Fibroblast of skin of back (primary cell): ENCODE measurements at places on chromosomes 6 and 20.

DNA sequence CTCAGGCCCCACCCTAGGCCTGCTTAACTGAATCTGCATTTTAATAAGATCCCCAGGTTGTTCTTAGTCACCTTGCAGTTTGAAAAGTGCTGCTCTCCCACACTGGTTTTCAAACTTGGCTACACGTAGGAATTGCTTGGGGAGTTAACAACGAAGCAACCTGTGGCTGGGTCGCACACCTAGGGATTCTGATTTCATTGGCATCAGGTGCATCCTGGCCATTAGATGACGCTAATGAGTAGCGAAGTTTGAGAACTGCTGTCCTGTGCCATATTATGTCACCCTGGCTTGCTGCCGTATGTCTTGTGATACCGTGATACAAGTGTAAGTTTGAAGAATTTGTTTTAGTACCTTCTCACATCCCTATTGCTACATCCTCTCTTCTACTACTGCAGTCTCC, 28.2 kb upstream of the FUCA2 start:
- no peak for DNase-seq

DNA sequence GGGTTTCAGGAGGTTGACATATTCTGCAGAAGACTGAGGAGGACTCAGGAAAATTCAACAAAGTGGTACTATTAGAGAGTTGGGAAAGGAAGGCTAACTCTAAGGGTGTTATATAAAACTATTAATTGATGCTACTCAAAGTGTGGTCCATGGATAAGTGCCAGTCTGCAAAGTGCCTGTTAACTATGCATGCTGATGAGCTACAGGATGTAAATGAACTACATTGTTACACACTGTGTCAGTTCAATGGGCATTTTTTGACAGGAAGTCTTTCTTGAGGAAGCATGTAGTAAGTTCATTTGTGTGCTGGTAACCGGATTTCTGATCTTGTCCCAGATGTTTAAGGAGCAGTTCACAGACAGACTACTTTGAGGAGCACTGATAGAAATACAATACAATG, 75.6 kb downstream of the KLHL32 start:
- DNase-seq: no peak

- DNase-seq: peak; percentile 24
Observed at GRCh38 chr6:126176282-126176681, 163.6 kb upstream of the CENPW start.

DNA sequence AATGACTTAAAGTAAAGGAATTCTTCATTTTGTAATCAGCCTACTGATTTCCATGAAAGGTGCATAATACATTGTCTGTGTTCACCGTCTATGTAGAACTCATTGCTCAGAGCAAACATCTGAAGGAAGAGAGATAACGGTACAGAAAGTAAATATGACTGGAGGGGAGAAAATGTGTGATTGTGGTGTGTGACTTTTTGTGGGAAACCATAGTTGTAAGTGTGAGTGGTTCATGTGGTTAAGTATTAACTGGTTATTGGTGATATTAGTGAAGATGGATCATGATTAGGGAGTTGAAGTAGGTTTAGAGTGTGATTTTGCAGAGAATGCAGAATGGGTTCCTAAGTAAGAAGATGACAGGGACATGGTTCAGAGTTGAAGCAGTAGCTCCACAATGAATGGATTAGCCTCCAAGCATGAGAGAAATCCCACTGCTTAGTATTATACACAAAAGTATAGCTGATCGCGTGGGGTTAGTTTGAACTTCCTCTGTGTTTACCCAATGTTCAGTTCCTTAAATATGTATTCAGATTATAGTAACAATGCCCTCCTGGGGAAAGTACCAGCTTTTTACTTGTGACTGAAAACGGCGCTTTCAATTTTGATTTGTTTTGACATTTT, 368.9 kb downstream of the UTRN start:
- DNase-seq: no peak

GRCh38 chr6:66291905-66292304, 584.9 kb upstream of the EYS start:
- DNase-seq: peak; percentile 1

DNA sequence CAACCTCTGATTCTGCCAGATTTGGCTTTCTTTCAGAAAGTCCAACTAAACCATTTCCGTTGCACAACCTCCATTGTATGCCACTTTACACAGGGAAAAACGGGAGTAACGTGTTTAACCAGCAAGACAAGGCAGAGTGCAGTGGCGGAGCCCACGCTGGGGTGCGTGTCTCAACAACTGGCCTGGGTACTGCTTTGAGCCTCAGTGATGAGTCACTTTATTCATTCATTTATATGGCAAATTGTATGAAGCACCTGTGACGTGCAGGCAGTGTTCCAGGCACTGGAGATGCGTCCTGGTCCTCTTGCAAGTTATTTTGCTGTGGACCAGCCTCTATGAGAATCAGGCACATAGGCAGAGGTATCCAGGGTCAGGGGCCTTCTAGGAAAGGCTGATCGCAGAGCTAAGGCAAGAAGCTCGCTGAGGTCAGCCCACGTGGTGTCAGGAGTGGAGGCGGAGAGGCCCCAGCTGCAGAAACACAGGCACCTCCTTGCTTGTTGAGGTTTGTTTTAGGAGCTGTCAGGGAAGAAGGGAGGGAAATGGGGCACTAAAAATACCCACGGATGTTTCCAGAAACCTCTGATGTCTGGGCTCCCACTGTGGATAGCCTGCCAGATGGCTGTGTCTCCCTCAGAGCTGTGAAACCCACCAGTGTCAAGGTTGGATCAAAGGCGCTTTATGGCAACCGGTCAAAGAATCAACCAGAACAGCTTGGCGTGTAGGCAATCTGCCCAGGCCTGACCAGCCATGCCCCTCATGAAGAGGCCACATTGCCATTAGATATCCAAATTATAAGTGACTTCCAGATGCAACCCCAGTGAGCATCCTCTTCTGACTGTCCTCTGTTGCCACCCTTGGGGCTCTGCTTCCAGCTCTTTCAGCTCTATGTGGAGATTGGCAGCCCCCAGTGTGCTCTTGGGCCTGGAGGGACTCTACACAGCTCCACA, 157.2 kb downstream of the CD83 start:
- no peak for DNase-seq

DNA sequence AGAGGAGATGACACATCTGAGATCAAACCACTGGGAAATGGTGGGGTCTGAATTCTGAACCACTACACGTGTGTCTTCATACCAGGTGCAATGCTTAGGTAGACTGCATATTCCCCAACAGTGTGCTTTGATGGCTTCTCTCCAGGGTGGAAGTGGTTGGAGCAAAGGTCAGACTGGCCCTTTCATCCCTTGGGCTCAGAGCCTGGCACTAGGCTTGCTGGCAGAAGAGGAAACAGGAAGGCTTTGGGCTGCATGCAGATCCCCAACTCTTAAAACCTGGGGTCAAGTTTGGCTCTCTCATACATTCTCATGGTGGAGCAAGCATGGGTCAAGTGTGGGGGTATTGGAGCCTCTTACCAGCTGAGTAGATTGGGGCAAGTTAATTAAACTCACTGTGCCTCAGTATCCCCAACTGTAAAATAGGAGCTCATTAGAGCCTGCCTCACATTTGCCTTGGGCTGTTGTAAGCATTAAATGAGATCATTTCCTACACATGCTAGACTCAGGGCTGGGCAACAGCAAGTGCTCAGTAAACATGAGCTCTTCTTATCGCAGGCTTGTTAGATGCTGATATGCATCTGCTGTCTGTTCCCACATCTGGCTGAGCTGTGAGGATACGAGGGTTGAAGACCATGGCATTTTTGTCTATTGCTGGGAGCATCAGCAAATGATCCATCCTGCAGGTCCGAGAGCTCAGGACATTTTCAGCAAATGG, 51.6 kb upstream of the FAM83D start:
- DNase-seq: no peak

DNA sequence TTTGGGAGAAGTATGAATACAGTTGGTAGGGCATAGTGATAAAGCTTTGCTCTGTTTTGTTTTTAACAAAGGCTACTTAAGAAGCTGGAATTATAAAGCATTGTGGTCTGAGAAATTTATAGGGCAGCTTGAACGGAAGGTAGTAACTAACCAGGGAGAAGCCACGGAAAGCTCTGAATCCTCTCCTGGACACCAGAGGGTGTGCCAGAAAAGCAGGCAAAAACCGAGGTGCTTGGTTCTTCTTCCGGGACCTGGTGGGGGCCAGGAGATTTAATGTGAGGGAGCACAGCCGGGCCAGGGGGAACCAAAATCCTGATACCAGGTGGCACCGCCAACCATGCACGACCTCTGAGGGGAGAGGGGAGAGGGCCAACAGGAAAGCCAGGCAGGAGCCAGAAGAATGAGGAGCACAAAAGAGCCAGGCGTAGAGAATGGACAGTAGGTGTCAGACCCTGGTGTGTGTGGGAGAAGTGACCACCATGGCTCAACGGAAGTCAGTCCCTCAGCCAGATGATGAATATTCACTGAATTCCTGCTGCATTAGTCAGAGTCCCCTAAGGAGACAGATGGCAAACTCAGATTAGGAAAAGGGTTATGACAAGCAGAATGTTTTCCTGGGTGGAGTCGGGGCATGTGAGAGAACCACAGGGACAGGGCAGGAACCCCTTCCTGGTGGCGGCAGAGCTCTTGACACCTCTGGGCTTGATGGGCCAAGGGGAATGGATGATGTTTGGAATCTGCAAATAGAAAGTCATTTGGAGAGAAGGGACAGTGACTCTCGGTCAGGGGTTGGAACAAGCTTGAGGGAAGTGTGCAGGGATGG, 262.3 kb downstream of the ZNF217 start:
- DNase-seq: peak; percentile 92

DNA sequence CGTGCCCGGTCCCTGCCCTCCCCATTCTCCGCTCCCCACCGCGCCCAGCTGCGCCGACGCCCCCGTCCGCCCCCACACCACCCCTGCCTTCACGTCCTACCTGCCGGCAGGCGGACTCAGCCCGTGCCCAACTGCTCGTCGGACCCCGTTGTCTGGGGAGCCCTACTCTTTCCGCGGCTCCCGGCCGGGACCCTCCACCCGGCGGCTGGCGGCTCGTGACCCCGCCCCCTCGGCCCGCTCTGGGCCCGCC, at the start of gene SERAC1:
TSS of gene SERAC1 (minus strand) at position 223 of the 250 bp plus-strand sequence. CDS start 9,899 bp downstream, outside the sequence.
- DNase-seq: no peak

GRCh38 chr20:4866429-4866828, 134.9 kb downstream of the SLC23A2 start:
- no peak for DNase-seq

GRCh38 chr20:14407336-14407735, 69.9 kb upstream of the FLRT3 start:
- no peak for DNase-seq

DNA sequence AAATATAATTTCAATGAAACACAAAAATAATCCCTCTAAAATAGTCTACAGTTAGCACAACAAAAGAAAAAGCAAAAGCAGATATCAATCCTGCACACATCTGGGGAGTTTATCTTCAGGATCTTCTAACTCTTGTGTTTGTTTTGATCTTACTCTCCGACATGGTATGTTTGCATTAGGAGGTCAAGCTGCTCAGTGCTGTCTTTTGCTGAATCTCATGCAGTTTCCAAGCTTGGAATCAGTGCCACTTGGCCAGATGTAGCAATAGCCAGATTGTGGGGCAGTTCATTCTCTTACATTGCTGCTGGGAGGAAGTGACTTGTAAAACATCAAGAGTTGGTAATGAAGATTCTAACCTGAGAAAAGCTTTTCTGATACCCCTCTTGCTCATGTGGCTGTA, 29.5 kb downstream of the RIOK1 start:
- DNase-seq: no peak

DNA sequence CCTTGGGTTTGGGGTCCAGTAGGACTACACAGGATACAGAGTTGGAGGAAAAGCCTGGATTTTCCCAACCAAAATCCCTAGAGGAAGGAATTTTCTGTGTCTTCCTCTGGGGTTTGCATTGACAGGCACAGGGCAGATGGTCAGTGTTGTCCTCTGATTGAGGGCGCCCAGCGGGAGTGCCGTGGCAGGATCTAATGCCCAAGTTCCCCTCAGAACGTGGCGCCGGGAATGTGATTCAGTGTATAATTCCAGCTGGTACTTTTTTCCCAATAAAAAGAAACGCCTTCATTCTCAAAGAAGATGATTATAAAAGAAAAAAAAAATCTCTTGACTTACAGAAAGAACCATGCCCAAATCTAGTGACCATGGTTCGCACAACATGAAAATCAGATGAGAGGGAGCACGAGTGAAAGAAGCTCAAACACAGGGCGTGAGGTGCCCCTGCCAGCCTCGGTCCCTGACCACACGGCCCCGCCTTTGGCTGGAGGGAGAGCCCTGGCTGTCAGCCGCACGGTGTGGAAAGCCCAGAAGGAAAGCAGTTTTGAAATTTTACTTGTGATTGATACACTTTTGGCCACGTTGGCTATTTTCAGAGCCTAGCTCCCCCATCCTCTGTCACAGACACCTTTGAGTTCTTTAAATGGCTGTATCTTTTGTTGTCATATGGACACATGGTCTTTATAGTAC, 31.6 kb downstream of the VEGFA start:
- DNase-seq: no peak

DNA sequence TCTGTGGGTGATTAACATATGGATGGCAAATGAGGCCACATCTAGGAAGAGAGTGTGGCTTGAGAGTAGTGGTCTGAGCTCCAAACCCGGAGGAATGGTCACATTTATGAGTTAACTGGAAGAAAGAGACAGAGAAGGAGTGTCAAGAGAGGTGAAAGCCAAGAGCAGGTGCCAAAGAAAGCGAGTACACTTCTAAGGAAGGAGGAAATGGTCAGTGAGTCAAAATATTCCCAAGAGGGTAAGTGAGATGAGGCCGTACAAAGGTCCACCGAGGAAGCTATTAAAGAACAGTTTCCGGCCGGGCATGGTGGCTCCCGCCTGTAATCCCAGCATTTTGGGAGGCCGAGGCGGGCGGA, 104.5 kb upstream of the RNF24 start:
- no peak for DNase-seq

DNA sequence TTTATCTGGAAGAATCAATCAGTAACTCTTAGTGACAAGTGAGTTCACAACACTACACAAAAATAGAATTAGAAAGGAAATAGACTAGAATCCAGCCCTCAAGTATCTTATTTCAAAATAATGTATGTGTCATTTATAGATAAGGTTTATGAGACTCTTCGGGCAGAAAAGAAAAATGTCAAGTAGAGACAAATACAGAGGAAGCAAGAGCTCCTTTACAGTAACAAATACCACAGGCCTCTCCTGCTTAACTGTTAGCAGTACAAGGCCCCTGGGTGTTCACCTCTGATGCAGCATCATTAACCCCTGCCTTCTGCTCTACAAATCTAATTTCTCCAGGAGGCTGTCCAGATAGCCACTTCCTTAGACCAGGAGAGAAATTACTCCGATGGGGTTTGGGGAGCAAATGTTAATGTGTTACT, 76.7 kb downstream of the UBE3D start:
- DNase-seq: peak; percentile 26

DNA sequence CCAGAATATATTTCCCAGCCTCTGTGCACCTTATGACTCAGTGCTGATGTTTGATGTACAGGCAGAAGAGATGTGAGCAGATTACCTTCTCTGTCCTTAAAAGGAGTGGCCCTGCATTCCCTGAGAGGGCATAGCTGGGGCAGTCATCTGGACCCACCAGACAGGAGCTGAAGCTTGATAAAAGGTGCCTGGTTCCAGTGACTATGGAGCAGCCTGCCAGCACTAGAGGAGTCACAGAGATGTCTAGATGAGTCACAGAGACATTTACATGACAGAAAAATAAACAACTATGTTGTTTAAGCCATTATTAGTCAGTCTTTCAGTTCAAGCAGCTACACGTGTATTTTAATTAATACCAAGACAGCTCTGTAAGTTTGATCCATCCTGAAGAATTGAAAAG, 237.1 kb upstream of the MOCS1 start:
- no peak for DNase-seq

- DNase-seq: peak; percentile 87
Observed at GRCh38 chr6:145699462-145699861, 35.9 kb downstream of the EPM2A start.
